ENCODE measurements at places on chromosomes 2 and 18.

- no peak for DNase-seq
Observed at GRCh38 chr2:239212121-239212928, 188.5 kb downstream of the HDAC4 start.

- DNase-seq, result no peak
Observed at GRCh38 chr18:13110559-13110958, 108.0 kb upstream of the LDLRAD4 start.

DNA sequence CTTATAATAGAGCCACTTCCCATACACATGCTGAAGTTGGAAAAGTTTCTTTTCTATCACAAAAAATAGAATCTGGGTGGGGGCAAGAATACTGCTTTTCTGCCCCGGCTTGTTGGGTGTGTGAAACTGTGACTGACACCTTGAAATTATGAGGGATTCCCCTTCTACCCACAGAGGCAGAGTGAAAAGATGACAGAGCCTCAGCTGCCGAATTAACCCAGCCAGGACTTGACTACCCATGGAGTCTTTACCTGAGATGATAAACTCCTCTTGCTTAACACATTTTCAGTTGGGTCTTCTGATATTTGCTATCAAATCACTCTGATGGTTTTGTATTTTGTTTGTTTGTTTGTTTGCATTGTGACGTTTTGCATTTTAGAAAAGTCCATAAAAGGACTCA, 66.0 kb upstream of the PMAIP1 start:
- DNase-seq, result no peak

DNA sequence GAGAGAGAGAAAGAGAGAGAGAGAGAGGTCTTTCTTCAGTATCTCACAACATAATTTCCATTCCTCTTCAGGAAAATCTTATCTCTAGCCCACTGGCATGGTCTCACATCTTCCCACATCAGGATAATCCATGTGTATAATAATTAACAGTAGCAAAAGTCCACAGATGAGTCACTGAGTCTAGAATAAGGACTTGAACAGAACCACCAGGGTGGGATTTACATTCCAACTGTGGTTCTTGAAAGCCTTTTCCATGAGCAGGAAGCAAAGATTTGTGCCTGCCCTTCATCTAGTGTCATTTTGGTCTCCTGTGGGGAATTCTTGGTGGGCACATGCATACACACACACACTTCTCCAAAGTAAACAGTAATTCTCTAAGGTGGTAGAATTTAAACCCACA, 107.1 kb upstream of the TCF4 start:
- no peak for DNase-seq

- no peak for DNase-seq
Observed at GRCh38 chr18:74283646-74284045, 8.1 kb downstream of the CYB5A start.

- DNase-seq, result no peak
Observed at GRCh38 chr2:61262699-61263098, 100.7 kb downstream of the C2orf74 start.

DNA sequence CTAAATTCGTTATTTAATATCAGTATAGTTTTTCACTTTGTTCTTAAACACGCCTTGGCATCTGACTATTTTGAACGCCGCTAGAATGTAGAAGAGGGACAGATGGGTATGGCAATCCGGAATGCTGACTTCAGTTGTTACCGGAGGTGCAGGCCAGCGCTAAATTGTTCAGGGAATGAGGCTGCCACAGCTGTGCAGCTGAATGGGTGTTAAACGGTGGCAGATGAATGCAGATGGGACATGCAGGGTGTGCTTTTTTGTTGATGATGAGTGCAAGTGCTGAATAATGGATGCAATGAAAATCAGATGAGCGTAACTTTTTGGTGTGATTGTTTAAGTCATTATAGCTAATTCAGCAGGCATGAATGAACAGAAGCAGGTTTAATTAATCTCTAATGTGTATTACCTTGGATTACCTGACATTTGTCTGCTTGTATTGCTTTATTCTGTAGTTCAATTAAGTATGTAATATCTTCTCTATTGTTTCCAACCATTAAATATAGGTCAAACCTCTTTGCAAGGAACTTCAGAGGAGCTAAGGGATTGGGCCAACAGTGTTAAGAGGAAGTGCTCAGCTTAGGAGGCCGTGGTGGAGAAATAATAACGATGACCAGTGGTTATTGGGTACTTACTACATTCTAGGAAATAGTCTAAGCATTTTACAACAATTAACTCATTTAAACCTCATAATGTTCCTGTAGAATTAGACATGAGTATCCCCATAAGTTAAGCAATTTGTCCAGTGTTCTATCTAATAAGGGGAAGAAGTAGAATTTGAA, 11.9 kb upstream of the CREG2 start:
- no peak for DNase-seq

DNA sequence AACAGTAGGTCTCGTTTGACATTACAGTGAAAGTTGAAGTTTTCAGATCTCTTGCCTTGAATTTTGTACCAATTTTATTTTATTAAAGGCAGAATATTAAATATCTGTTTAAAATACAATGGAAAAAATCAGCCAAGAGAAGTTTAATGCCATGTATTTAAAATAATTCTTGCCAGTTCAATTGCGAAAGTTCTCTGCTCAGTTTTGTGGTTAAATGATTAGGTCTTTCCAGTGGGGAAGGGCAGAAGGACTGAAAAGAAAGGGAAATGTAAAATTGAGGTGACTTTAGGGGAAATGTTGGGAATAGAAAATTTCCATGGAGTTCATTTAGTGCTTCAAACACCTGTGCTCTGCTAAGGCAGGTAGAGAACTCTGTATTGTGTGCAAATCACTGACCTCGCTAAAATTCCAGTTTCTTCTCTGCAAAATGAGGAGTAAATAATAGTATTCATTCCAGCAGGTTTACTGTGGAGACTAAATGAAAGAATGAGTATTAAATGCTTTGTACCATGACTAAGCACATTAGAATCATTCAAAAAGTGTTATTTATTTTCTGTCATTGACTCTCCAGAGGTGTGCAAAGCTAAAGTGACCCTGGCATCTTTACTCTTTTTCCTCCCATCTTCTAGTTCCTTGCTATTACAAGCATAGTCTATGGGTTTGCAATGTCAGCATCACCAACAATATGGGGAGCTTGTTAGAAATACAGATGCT, 74.4 kb downstream of the KIAA1328 start:
- no peak for DNase-seq

GRCh38 chr18:63182310-63182772, 137.2 kb downstream of the BCL2 start:
- no peak for DNase-seq

- no peak for DNase-seq
Observed at GRCh38 chr2:95346231-95346737, 49.1 kb downstream of the KCNIP3 start.

DNA sequence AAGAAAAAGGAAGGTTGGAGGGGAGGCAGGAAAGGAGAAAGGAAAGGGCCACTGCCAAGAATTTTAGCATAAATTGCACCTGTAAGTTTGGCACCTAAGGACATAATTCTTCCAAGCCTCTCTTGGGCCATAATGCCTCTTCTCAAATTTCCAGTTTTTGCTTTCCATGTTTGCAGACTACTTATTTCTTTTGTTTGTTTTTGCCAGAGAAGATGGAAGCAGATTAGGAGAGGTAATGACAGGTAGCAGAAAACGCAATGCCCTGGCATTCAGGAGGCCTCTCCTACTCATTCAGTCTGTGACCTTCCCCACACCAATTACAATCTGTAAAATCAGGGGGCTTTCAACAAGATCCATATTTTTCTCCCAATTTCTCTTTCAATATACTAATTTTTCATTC, 56.8 kb downstream of the MRPL33 start:
- no peak for DNase-seq

- no peak for DNase-seq
Observed at GRCh38 chr2:237672731-237673129, 45.3 kb downstream of the LRRFIP1 start.

DNA sequence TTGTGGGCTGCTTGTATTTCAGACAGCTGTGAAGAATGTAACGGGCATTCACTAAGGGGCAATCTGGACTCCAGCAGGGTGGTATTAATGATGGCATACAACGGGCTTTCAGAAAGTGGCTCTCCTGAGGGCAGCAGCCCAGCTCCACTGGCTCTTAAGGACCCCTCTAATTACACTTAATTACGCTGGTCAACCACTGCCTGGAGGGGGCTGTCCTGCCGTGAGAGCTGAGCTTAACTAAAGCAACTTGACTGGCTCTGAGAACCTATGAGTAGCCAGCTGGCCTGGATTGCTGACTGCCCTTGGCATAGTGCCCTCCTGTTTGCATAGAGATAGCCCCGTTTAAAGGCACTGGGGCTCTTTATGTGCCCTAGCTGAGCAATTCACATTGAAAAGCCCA, 3.8 kb downstream of the LIPG start:
- DNase-seq, result peak; percentile 7

GRCh38 chr2:226439337-226439736, 360.3 kb downstream of the IRS1 start:
- DNase-seq, result no peak

Measured in NCI-H446 treated with DMSO at 0.1 percent for 48 hours (cell line).